Right cardiac atrium (tissue), 5 donors: ENCODE measurements at places on chromosomes 4 and X.

GRCh38 chr4:54403700-54404453, 174.8 kb downstream of the PDGFRA start:
- DNase-seq = no peak

DNA sequence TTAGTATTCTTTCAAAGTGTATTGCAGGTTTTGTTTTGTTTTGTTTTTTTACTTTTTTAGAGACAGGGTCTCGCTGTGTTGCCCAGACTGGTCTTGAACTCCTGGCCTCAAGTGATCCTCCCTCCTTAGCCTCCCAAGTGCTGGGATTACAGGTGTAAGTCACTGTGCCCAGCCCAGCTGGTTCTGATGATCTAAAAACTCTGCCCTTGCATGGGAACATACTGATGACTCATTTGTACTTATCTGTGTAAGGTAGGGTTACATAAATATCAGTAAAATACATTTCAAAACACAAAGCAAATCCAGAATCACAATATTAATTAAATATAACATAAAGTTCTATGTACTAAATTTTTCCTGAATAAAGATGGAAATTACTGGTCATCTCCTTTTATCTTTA, 7.4 kb upstream of the SLC9B1 start:
- no peak for DNase-seq

- DNase-seq = no peak
These were observed 16.5 kb downstream of the FGFRL1 start for GRCh38 chr4:1027915-1028238.

DNA sequence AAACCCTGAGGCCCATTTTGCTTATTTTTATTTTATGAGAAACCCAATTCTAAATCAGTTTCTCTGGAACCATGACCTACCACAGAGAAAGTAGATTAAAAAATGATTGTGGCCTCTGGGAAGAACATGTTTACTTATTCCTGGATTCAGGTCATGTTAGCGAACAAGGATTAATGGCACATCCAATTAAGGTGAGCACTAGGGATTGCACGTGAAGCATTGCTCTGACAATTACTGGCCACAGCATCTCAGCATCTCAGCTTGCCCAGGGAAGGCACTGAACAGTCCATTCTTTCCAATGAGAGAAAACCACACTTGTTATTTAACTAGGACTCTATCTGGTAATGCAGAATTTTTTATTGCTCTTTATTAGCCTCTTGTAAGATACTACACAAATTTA, 119.8 kb downstream of the ZNF330 start:
- DNase-seq = no peak

GRCh38 chr4:48031802-48032525, 15.4 kb downstream of the NIPAL1 start:
- no peak for DNase-seq

DNA sequence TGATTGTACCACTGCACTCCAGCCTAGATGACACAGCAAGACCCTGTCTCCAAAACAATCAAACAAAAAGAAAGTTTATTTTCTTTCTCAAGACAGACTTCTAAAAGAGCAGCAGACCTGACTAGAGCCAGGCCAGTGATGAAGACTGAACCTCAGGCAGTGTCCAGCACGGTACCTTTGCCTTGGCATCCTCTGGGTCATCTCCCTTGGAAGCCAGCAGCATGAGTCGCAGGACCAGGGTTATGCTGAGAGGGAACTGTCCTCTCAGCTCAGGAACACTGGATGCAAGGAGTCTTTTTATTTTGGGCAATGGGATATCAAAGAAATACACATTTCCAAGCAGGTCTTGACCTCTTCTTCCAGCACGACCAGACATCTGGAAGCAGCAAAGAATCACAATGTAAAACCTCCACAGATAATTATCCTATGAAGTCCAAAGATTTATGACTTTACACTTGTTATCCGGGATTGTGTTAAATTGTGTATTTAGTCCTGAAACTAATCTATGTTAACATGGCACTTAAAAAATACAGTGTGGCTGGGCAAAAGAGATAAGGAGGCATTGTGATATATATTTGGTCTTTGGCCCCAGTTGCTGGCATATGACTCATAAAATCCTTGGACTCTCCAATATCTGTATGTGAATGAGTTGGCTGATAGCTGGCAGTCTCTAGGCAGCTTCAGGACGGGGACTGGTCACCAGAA, 66.0 kb upstream of the DDX60 start:
- DNase-seq = no peak

DNA sequence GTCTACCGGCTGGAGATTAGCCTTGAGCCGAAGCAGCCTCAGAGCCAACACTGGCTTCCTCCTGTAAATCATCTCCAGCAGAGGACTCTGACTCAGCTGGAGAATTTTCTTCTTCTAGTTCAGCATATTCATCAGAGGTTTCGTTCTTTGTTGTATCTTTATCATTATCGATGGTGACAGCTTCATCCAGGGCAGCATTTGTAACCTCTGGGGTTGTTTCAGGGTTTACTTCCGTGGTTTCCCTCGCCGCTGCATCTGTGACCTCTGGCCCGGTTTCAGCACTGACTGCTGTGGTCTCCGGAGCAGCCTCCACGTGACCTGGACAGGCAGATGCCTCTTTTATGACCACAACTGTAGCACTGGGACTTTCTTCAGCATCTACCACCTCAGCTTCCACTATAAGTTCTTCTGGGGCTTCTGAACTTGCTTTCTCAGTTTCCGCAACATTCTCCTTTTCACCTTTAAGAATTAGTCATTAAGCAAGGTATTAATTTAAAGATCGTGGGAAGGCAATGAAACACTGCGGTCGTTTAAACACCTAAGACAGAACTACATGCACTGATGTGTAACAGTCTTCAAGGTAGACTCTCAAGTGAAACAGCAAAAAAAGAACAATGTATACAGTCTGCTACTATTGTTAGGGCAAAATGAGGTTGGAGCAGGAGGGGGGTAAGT, 13.3 kb downstream of the MGARP start:
- DNase-seq = peak; percentile 78

- no peak for DNase-seq
These were observed 32.4 kb upstream of the CT47C1 start for GRCh38 chrX:119040432-119040831.

- peak; percentile 14 for DNase-seq
These were observed 55.3 kb upstream of the GNRHR start for GRCh38 chr4:67809502-67809901.

GRCh38 chr4:138751309-138751708, 264.3 kb upstream of the NOCT start:
- no peak for DNase-seq

GRCh38 chr4:62327612-62328297, 1127.6 kb downstream of the ADGRL3 start:
- no peak for DNase-seq

GRCh38 chr4:111360906-111361305, 738.0 kb upstream of the PITX2 start:
- no peak for DNase-seq

DNA sequence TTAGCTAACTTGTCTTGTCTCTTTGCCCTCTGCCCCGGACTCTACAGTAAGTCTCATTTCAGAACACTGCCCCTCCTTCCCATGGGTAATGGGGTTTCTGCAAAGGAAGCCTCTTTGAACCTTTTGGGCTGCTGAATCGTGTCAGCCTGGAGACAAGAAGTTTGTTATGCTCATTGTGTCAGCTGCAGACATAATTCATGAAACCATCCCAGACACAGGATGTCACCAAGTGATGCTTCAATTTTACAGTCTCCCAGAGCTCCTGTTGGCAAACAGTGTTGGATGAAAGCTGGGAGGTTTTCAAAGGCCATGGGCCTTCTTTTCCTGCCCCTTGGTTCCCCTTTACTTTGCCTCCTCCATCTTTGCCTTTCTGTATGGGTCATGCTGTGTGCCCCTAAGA, 223.1 kb upstream of the TAPT1 start:
- no peak for DNase-seq

DNA sequence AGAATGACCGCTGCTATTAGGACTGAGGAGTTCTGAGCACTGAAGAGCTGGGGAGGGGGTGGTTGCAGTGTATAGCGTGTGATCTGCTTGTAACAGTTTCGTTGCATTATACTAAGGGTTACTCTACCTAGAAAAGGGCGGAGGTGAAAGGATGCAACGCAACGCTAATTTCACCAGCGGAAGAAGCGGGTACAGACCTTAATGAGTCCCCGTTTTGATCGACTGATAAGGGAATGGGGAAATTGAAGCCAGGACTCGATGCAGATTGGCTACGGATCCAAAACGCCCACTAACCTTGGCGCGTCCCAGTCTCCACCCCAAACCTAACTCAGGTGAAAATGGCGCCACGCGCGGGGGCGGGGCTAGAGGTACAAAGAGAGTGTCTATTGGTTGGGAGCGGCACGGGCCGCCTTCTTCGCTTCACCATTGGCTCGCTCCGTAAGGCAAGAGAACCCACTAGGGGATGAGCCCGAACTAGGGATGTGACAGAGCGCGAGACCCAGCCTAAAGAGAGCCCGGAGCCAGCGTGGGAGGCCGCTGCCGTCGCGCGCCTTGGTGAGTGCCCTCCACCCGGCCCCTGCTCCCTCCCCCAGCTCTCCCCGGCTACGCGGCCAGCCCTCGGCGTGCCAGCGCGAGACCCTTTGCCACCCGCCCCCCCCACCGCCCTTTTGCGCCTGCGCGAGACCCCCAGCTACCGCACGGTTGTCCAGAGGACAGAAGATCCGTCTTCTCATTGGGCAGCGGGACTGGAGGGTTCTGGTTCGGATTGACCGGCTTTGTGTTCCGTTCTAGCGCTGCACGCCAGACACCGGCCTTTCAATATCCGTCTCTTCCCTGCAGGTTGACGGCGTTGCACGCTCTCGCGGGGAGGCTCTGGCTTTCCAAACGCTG, at the start of gene EBP:
TSS of gene EBP (plus strand) at position 456 of the 891 bp plus-strand sequence. CDS start 1,964 bp downstream, outside the sequence.
- DNase-seq = peak; percentile 88
